Activated CD4-positive, alpha-beta T cell treated with anti-CD3 and anti-CD28 coated beads for 48 hours (primary cell): ENCODE measurements at places on chromosomes 13 and 19.

GRCh38 chr19:44939668-44940067 lies 2.4 kb upstream of the APOC4 start:
- no peak for DNase-seq

DNA sequence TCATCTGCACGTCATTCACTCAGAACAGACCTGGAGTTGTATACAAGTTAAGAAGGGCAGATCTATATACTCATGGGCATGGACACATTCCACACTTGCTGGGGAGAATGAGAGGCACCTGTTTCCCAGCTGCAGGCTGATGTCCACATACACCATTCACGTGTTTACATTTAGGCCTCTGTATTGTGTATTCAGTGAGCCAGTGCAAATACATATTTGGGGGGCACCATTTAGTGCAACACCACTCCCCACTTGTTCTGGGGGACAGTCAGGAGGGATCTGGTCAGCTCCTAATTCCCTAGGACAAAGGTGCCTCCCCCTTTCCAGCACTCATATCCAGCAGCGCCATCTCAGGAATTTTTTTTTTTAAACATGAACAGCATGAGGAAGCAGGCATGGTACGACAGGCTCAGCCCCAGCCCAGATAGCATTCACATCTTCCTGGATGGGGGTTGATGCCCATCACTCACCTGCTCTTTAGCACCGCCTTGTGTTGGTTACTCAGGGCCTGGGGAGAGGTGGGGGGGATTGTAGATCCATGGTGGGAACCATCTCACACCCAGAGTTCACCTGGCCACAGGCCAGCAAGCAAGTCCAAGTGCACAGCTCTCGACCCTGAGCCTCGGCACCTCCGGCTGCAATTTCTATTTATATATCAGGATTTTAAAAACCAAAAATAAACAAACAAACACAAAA lies 56.9 kb upstream of the ZNF254 start:
- no peak for DNase-seq

- no peak for DNase-seq
Observed at GRCh38 chr13:111411919-111412650, 91.6 kb downstream of the TEX29 start.

DNA sequence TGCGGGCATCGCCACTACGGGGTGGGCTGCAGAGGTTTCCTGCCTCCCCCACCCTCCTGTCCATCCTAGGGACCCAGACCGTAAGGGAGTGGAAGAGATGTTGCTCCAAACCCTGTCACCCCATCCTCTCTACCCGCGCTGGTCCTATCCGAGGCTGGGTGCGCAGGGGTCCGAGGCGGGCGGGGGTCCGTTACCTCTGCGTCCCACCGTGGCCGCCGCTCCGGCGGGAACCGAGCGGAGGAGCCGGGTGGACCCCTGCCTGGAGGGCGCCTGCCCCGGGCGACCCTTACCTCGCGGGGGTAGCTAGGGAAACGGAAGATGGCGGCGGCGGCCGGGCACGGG lies at the start of gene DGKH:
Gene DGKH, plus strand, starts transcription at position 307 of the 342 bp plus-strand sequence. CDS start 126 bp downstream, outside the sequence.
- no peak for DNase-seq

GRCh38 chr13:46075811-46076210 lies 23.3 kb upstream of the ZC3H13 start:
- no peak for DNase-seq

GRCh38 chr13:30332456-30333143 lies 25.2 kb upstream of the KATNAL1 start:
- DNase-seq, result no peak

DNA sequence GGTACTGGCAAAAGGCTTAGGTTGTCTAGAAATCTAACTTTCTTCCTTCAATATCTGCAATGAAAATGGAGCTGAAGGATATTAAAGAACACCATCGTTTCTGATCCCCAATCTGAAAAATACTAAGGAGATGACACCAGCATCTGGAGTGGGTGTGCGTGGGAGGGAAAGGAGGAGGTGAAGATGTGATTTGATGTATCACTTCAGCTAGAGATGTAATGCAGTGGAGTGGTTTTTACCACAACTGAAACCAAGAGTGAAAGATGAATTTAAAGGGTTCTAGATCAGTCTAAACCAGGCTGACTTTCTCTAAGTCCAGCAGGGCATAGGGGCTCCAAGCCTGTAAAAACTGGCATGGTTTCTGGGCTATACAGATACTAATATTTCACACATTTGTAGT lies 148.4 kb downstream of the AKAP11 start:
- DNase-seq, result peak; percentile 79

DNA sequence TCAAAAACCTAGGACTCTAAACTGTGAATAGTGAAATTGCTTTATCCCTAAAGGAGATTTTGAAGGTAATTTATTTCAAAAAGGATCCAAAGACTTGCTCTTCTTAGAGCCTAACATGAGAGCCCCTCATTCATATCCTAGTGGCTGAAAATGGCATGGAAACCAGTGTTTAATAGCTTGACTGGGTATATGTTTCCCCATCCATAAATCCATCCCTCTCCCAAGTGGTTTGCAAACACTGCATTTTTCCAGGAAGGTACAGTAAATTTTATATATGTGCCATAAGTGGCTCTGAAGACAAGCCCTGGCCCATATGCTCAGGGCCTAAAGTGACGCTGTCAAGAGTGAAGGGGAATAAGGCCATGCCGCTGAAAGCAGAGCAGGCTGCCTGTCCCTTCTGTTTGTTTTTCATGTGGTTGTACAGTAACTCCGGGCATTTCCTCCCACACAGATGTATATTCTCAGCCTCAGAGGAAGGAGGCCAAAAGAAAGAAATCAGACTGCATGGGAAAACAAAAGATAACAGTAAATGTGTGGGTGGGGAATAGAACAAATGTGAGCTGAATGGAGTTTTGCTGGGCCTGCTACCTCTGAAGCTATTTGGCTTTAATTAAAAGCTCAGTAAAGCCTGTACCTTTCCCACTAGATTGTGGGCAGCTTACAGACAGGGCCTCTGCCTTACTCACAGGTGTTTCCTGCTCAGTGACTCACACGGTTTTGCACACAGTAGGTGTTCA lies 181.9 kb downstream of the PCDH9 start:
- no peak for DNase-seq

DNA sequence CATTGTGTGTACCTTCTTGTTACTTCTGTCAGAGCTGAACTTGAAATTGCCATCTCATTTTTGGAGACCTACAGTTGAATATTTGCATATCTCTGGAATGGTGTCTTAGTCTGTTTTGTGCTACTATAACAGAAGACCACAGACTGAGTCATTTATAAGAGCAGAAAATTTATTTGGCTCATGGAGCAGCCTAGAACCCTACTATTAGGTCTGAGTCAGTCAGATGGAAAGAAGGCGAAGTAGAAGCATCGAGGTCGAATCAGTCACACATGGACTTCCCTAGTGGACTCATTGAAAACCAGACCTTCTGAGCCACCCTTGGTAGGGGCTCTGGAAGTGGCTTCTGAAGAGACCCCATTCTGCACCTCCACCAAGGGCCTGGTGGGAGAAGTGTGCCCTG lies 33.9 kb upstream of the TPT1 start:
- no peak for DNase-seq

DNA sequence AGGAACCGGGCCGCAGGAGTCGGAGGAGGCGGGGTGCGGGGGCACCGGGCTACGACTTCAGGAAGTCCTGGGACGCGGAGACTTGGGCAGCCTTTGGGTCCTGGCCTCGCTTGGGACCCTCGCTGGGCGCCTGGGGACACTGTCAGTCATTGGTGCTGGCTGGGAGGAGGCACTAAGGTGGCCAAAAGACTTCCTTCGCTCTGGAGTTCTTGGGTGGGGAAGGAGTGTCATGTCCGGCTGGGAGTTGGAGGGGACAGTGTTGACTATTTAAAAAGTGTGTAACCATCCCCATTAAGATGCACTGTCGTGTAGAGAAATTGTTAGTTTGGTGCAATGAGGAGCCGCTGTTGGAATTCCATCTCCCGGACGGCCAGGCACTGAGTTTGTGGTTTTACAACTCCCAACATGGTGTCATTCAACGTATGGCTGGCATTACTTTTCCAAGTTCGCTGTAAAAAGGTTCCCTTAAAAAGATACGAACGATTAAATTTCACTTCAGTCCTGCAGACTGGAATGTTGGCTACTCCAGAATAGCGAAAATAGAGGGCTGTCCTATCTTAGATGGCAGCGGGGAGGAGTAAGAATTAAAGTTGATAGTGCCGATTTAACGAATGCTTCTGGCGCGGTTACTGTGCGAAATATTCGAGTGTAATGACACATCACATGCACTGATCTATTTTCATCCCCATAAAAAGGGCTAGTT lies 776 bp downstream of the DNAJC3 start:
- DNase-seq, result no peak

DNA sequence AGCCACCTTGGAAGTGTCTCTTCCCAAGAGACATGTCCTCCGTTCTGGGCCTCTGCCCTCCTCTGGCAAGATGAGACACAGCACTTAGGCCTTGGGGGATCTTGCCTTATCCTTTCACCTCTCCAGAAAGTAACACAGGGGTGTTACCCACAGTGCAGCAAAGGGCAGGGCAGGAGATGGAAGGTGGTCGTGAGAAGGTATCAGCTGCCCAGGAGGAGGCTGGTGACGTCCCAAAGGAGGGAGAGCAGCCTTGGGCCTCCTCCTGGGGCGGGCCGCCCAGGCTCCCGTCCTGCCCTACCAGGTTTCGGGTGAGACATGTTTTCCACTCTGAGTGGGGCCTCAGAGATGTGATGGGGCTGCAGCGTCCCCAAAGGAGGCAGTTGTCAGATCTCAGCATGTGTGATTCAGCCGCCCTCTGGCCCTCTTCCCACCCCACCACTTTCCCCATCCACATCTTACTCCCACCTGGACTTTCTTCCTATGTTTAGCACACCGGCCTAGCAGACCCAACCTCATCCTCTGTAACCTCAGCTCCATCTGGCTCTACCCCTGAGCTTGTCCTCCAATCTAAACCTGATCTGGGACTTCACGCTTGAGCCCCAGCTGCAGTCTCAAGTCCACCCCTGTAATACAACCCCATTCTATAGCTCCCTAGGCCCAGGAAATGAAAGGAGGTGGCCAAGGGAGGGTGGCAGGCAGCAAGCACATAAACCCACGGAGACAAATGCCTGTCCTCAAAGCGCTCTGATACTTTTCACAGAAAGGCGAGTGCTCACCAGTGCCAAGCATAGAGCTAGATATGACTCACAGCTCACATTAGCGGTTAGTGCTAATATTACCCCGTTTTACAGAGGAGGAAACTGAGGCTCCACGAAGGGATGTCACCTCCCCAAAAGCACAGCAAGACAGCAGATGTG lies 9.3 kb downstream of the POU2F2 start:
- peak; percentile 86 for DNase-seq
